ENCODE measurements at places on chromosomes 1 and 21.
A peak's percentile ranks its signal among the peaks of the same experiment; 100 is the strongest.

GRCh38 chr1:53462769-53463501 lies 3.7 kb downstream of the DMRTB1 start:
- DNase-seq = no peak

GRCh38 chr1:7929637-7930036 lies 11.0 kb downstream of the TNFRSF9 start:
- no peak for DNase-seq

DNA sequence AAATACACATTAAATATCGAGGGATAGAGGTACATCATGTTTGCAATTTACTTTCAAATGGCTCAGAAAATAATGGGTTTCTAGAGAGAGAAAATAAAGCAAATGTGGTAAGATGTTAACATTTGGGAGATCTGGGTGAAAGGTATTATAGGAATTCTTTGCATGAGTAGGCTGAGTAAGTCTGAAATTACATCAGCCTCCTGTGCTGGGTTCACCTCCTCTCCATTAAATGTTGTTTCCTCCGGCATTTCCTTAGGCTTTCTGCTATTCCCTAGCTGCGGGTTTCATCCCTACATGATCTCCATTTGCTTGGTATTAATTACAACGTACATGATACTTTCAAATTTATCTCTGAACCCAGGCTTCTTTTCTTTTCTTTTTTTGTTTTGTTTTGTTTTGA lies 31.6 kb downstream of the ZMYND12 start:
- DNase-seq = no peak

DNA sequence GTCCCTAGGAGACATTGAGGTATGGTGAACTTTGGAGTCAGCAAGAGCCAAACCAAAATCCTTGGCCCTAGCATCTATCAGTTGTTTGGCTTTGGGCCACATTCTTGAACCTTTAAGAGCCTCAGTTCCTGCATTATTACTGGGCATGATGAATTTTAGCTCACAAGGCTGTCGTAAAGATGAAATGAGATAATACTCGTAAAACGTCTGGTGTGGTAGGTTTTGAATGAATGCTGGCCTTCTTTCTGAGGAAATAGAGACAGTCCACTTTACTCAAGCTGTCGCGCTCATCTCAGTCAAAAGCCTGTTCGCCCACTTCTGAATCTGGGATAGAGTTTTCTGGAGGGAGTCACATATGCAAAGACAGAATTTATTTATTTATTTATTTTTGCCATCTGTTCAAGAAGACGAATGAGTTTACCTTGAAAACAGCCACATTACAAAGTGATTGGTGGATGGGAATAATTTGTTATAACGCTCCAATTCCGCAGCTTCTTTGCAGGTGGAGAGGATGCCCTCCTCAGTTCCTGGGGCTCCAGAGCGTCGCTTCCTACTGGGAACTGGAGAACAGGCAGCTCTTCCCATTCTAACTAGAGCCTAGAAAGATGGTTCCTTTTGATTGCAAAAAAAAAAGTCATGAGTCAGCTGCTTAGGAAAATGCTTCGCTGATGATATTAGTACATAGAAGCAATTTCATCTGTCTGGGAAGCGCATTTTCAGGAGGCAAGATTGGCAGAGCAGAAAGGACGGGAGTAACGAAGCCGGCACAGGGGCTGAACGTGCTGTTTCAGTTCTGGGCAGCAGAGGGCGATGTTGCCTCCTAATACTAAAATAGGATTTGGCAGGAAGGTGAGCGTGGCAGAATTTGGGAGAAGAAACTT lies 49.9 kb upstream of the CYP2J2 start:
- DNase-seq = peak; percentile 70

DNA sequence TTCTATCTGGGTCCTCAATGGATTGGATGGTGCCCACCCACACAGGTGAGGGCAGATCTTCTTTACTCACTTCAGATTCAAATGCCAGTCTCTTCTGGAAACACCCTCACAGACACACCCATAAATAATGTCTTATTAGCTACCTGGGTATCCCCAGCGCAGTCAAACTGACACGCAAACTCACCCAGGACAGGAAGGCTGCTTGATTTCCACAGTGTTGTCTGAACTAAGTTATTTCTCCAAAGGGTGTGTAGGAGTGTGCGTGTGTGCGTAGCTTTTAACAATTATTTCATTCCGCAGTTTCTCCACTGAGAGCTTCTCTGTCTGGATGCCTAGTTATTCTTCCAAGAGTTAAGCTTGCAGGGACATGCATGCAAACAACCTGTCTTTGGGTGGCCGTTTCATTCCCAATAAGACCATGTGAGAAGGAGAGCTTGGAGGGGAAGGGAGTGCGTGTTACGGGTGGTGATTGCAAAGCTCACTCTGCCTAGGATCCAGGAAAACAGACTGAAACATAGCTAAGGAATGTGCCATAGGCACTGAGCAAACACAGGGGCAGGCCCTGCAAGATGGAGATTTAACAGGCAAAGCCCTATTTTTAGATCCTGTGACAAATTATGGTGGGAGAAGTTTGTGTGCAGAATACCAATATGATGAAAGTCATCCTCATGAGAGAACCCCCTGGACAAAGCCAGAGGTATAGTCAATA lies 269.7 kb downstream of the DYRK1A start:
- no peak for DNase-seq

GRCh38 chr1:232776526-232777106 lies 28.6 kb upstream of the MAP10 start:
- no peak for DNase-seq

GRCh38 chr1:107867422-107867821 lies 97.6 kb downstream of the VAV3 start:
- DNase-seq = no peak

- DNase-seq = no peak
Observed at GRCh38 chr1:74824497-74825107, 91.7 kb downstream of the TYW3 start.

DNA sequence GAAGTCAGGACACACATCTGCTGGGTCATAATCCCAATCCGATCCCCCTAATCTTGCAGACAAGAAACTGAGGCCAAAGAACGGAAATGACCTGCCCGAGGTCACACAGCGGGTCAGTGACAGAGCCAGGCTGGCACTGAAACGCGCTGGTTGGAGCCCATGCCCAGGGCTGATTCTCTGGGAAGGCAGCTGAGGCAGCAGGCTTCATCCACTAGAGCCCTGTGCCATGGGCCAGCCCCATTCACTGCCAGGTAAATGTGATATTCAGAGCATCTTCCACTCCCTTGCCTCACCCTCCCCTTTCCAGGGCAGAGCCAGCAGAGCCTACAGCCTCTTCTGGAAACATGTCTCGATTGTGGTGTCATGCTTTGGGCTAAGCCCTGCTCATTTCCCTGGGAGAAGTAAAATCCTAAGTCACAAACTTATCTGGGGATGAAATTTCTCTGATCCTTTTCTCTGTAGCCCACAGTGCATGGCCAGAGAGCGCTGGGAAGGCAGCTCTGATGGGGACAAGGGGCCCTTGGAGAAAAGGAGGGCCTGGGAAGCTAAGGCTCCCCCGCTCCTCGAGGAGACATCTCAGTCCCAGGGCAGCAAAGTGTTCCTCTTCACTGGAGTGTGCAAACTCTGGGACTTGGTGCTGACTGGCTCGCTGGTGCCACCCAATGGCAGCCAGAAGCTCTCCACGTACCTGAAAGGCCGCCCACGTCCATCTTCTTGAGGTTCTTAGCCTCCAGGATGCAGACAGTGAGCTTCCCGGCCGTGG lies 110.4 kb downstream of the SYT2 start:
- DNase-seq = peak; percentile 51

- no peak for DNase-seq
Observed at GRCh38 chr1:118973531-118974137, 14.5 kb downstream of the TBX15 start.

DNA sequence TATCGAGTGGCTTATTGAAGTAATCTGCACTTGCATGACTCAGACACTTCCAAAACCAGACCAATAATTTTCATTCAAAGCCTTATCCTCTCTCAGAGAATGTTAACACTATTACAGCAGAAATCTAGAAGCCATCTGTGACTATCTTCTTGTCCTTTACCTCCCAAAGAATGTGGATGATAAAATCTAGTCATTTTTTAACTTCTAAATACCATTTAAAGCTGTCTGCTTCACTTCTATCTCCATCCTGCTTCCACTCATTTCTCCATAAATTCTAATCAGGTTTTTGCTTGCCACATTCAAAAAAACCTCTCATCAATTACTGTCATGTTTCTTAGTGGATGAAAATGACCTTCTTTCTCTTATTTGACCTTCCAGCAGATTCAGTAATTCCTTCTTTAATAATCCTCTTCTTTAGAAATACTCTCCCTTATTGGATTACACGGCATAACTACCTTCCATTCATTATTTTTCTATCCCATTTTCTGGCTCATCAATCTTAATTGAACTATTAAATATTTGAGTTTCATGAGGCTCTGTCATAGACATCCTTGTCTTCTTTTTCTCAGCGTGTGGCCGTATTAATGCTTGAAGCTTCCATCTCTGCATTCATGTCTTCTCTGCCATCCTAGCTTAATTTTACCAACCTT lies 1999.4 kb downstream of the MRPL39 start:
- DNase-seq = no peak

DNA sequence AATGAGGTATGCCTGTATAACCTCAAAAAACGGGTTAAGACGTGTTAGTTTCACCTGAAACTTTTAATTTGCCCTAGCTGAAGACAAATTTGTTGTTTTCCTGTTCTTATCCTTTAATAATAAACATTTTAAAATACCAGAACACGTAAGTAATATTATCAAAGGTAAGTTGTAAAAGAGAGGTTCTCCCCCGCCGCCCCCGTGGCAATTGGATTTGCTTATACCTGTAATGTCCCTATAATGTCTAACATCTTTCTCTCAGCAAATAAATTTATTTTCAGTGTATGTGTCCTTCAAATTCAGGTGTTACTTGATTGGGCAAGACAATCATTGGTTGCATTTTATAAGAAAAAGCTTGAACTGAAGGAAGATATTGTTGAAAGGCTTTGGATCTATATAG lies 5.9 kb downstream of the URB2 start:
- DNase-seq = no peak
